ENCODE measurements at places on chromosomes 3 and 15.

DNA sequence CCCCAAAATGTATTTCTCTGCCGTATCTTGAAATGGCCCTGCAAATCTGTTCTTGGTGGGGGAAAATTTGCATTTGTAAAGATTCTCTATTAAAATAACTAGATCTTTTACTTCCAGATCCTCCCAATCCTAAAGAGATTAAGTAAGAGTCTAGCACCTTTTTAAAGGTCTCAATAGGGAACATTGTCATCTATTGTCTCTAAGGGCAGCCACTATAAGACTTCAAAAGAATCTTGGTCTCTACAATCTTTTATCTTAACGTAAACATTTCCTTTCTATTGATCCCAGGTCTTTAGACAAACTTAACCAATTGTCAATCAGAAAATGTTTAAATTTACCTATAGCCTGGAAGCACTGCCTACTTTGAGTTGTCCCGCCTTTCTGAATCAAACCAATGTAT, 1313.3 kb downstream of the ROBO2 start:
- DNase-seq = no peak

- no peak for DNase-seq
Measured at GRCh38 chr3:152564459-152564858, 270.5 kb upstream of the P2RY1 start.

DNA sequence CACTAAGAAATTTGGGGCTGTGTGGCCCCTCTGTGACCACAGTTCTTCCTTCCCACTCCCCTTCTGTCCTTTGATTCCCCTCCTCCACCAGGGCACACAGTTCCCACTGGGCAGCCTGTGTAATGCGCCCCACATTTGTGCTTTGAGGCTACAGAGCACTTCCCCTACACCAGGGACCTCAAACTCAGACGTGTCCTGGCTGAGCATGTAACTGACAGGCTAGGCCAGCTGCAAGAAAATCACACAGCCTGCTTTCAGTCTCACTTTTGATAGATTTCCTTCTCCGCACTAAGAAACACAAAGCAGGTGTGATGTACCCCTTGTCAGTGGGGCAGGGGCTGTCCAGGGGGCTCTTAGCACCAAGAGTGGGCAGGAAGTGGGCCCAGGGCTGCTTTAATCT, 29.6 kb downstream of the PRKCD start:
- no peak for DNase-seq

GRCh38 chr3:79246875-79247724, 520.7 kb downstream of the ROBO1 start:
- DNase-seq = no peak

DNA sequence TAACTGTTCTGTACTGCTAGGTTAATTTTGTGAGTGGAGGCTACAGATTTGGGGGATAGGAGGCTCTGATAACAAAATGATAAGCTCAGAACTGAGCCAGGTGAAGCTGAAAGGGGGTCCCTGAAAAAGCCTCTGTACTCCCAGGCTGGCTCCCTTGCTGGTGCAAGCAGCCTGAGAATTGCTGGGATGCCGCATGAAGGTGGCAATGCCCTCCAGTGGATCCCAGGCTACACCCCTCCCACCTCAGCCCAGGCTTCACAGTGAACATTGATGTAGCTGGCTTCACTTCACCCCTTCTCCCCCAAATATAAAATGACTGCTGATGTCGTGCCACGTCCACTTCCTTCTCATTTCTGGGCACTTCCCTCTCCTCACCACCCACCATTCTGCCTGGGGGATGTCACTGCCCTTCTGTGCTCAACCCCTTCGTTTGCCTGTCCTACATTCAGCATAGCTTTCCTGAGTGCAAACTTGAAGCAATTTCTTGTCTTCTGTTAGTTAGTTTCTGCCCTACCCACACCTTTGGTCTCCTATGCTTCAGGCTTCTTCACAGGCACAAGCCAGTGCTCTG, 9.7 kb upstream of the ARHGEF26 start:
- no peak for DNase-seq

All from activated T-helper 1 cell treated with anti-CD3 and anti-CD28 coated beads, Interleukin-12 subunit alpha, Interleukin-12 subunit beta, Interleukin-2, Interleukin-4 antibody, amounts not matched to agents 30 ng/mL and 10 ng/mL and 1 ng/mL, durations not matched to agents 14 hours and 24 hours and 36 hours (primary cell).